ENCODE measurements at places on chromosomes 16 and 17.

- no peak for DNase-seq
These were observed 2.1 kb downstream of the CPD start for GRCh38 chr17:30380643-30381339.

GRCh38 chr16:67246081-67246755 is 1.1 kb downstream of the FHOD1 start:
- DNase-seq, result peak; percentile 22

DNA sequence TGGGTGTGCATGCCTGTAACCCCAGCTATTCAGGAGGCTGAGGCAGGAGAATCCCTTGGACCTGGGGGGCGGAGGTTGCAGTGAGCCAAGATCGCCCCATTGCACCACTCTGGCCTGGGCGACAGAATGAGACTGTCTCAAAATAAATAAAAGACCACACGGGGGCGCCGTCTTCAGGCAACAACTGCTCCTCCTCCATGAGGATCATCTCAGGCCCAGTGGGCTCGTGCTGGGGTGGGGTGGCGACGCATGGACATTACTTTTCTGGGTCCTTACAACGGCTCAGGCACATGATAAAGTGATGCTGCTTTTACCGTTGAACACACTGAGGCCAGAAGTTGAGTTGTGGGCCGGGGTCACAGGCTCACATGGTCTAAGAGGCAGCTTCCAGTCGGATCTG is 56.2 kb downstream of the PRMT7 start:
- no peak for DNase-seq

DNA sequence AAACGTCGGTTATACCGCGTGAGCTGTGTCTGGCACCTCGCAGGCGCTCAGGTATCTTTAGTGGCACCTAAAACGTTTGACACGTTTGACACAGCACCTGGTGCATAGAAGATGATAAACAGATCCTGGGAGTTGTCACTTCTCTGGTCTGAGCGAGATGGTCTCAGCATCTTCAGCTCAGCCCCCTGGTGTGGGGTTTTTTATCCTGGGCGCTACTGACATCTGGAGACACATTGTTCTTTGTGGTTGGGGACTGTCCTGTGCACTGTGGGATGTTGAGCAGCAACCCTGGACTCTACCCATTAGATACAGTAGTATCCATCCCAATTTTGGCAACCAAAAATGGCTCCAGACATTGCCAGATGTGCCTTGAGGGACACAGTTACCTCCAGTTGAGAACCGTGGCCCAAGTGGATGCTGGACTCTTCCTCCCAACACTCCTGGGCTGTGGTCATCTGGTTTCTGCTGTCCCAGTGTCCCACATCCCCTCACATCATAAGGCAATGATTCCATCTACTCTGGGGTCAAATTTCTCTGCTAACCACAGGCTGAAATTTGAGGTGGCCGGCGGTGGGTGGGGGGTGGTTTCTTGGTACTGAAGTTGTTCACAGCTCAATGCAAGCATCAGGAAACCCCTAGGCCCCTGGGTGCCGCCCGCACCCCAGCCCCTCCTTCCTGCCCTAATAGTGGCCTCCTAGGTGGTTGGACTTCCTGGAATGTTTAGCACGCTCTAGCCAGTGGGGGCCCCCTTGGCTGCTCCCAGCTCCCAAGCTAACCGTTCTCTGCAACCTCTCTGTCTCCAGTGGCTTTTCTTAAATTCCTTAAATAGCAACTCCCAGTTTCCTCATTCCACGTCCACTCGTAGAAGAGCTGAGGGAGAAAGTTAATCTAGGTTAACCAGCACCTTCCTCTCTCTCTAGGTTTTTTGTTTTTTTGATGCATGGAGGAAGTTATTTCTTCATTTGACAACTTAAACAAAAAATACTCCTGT is 124.8 kb downstream of the ABCC1 start:
- DNase-seq, result no peak

GRCh38 chr16:71504901-71505300 is 15.8 kb upstream of the ZNF19 start:
- DNase-seq, result no peak

- DNase-seq, result no peak
These were observed 73.7 kb downstream of the NETO2 start for GRCh38 chr16:47069841-47070584.

GRCh38 chr16:72246423-72246822 is 74.5 kb upstream of the PMFBP1 start:
- no peak for DNase-seq

GRCh38 chr17:78790552-78790951 is 8.5 kb upstream of the CYTH1 start:
- DNase-seq, result no peak

DNA sequence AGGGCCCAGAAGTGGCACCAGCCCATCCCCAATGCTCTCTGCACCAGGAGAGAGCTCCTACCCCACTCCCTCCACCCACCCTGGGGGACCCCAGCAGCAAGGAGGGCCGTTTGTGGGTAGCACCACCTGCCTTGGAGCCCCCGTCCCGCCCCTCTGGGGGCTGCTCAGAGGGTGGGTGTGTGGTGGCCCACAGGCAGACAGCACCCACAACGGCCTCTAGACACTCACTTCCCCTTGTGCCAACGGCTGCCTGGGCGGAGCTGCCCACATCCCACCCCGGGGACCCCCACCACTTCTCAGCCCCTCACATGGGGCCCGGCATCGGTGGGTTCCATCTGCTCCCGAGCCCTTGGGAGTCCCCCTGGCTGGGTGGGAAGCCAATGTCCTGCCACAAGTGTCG is 33.3 kb downstream of the BAHCC1 start:
- DNase-seq, result no peak

DNA sequence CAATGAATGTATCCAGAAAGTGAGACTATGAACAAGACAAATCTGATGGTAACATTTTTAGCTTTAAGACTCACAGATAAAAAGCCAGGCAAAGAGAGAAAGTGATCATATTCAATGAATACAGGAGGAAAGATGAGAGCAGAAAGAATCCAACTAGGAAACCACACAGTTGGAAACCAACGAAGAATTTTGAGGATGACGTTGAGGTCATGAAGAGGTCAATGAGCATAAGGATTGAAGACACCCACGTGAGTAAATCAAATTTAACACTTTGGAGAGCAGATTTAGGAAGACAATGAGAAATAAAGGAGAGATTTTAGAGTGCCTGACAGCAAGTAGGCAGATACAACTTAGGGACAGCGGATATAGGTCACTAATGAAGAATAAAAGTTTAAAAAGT is 948.1 kb downstream of the KCNJ2 start:
- DNase-seq, result peak; percentile 40

GRCh38 chr16:85940214-85940613 is 41.3 kb downstream of the IRF8 start:
- DNase-seq, result no peak

GRCh38 chr16:82880346-82880745 is 253.6 kb downstream of the CDH13 start:
- DNase-seq, result no peak

- DNase-seq, result no peak
These were observed 436 bp downstream of the PHB1 start for GRCh38 chr17:49414271-49414621.

GRCh38 chr16:86926181-86927094 is 348.1 kb downstream of the FOXL1 start:
- no peak for DNase-seq

DNA sequence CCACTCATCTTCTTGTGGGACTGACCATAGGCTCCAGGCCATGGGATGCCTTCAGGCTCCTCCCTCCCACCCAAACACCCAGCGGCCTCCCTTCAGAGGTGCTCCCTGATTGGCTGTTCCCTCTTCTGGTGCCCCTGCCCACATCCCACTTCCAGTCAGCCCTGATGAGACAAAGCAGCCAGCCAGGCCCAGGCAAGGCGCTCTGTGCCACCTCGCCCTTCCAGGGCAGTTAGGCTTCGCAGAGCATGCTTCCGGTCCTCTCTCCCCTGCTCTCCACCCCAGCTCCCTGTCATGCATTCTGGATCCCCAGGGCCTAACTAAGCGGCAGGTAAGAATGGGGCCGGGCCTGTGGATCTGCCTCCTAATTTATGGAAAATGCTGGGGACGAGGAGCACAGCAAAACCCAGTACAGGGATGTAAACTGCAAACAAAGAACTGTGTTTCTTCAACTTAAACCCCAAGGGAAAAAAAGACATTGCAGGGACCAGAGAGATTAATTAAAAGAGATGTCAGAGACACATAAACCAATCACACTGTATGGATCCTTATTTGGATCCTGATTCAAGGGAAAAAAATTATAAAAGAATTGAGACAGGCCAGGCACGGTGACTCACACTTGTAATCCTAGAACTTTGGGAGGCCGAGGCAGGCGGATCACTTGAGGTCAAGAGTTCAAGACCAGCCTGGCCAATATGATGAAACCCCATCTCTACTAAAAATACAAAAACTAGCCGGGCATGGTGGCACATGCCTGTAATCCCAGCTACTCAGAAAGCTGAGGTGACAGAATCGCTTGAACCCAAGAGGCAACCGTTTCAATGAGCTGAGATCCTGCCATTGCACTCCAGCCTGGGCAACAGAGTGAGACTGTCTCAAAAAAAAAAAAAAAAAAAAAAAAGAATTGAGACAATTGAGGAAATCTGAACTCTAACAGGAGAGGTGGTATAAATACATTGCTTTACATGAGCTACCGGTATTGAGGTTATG is 26.0 kb downstream of the ZDHHC7 start:
- no peak for DNase-seq

- no peak for DNase-seq
These were observed 9.0 kb downstream of the STAT5B start for GRCh38 chr17:42266918-42267766.

DNA sequence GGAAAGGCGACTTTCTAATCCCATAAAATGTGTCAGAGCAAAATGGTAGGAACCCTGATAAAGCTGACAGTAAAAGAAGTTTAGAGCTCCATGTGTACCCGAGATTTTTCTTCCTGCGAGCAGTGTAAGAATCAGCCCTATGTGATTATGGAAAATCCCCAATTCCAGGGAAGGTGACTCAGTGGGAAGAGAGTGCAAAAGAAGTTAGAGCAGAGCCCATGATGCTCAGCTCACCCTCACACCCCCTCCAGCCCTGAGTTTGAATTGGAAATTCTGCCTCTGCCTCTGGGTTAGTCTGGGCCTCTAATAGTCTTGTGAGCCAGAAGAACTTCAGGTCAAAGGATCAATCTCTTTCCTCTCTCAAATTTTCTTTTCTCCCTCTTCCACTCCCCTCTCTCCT is 12.5 kb downstream of the C17orf78 start:
- no peak for DNase-seq

DNA sequence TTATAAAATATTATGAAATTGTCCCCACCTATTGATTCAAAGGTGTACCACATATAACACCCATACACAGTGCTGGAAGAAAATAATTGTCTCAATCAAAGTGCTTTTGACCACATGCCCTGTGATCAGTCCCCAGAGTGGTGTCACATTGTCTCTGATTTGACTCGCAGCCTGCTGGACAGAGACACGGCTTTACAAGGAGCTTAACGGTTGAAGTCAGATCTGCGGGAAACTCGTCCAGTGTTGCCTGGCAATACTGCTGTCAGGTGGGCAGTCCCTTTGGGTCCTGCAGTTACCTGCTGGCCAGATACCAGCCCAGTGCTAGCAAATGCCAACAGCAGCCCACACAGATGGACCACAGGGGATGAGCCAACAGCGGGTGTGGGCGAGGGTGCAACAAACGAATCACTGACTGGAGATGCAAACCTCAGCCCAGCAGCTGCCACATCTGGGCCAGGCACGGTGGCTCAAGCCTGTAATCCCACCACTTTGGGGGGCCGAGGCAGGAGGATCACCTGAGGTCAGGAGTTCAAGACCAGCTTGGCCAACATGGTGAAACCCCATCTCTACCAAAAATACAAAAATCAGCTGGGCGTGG is 26.2 kb upstream of the SSTR2 start:
- no peak for DNase-seq

DNA sequence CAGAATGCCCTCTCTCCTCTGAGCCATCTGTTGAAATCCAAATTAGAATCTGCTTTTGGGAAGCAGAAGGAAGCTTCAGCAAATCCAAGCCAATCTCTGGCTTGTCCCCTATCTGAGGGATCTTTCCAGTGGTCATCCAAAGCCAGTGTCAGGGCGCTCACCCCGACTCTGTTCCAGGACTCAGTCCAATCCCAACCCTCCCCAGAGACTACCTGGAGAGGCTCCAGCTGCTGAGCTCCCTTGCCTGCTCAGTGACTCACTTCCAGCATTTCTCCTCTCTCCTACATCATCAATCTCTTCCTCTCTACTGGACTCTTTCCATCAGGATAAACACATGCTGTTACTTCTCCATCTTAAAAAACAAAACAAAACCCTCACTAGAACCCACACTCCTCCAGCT is 2.4 kb downstream of the MATCAP1 start:
- peak; percentile 18 for DNase-seq

GRCh38 chr17:28968231-28968913 is 17.1 kb upstream of the PHF12 start:
- peak; percentile 17 for DNase-seq

DNA sequence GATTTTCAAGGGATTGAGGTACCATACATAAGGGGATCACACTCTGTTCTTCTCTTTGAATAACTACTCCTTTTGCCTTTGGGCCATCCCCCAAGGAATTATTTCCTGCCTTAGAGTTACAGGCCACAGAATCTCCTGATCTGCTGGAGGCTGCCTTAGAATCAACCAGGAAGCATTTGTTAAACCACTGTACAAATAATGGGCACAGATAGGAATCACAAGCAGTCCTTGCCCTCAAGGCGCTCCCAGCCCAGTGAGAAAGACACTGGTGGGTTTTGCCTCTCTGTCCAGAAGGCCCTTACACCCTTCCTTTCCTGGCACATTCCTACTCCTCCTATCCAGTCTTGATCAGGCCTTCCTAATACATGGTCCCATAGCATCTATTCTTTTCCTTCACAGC is 45.9 kb downstream of the MRTFB start:
- no peak for DNase-seq

- DNase-seq, result no peak
These were observed 17.9 kb upstream of the CD300E start for GRCh38 chr17:74641224-74641957.

DNA sequence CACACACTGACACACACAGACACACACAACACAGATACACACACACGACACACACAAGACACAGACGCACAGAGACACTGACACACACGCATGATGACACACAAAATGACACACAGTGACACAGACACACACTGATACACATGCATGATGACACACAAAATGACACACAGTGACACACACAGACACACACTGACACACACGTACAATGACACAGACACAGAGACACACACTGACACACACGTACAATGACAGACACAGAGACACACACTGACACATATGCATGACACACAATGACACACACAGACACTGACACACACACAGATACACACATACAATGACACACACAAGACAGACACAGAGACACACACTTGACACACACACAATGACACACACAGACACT is 10.3 kb downstream of the CACNG1 start:
- DNase-seq, result no peak

DNA sequence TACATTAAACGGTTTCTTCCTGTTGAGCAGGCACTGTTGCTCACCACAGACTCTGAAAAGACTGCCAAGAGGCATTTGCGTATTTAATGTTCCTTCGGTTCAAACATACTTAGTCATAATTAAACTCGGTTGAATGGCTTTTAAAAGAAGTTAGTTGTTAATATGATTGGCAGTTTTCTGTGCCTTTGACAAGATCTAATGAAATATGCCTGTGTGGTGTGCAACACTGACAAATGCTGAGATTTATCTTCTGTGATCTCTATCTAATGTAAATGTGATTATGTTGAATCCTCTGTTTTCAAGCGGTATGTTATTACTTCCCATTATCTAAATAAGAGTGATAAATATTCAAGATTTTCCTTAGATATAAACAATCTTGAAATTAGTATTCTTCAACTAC is 1046.6 kb downstream of the CDH8 start:
- no peak for DNase-seq

- no peak for DNase-seq
These were observed 10.4 kb upstream of the SLC47A2 start for GRCh38 chr17:19726631-19727376.

Measured in NCI-H2171 treated with DMSO at 0.1 percent for 48 hours (cell line).